ENCODE measurements at places on chromosomes 11 and 22.

GRCh38 chr11:31383116-31383515 is 13.5 kb downstream of the DNAJC24 start:
- no peak for DNase-seq

- DNase-seq = no peak
Measured at GRCh38 chr22:42945736-42946135, 69.2 kb downstream of the PACSIN2 start.

GRCh38 chr11:116984589-116984988 is 113.6 kb downstream of the SIK3 start:
- DNase-seq = no peak

- no peak for DNase-seq
Measured at GRCh38 chr22:45308957-45309421, 745 bp upstream of the FAM118A start.

DNA sequence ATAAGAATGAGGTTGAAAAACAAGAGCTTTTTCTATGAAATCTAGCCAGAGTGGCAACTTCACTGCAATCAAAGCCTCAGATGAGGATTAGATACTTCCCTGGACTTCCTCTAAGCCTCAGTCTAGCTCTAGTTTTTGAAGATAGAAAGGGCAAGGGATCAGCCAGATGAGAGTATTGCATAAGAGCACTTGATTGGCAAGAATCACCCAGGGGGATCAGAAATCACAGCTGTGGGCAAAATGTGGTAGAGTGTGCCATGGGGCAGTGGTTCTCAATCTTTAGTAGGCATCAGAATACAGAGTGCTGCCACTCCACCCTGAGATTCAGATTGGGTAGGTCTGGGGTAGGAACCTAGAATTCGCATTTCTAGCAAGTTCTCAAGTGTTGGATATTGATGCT is 82.4 kb downstream of the EXT2 start:
- DNase-seq = no peak

GRCh38 chr11:58075781-58076180 is 45.0 kb downstream of the OR6Q1 start:
- DNase-seq = no peak

GRCh38 chr11:122784325-122784955 is 53.9 kb upstream of the CRTAM start:
- no peak for DNase-seq

GRCh38 chr11:68052137-68052873 is 13.5 kb downstream of the TCIRG1 start:
- no peak for DNase-seq

GRCh38 chr11:41222236-41222635 is 237.2 kb downstream of the LRRC4C start:
- no peak for DNase-seq

DNA sequence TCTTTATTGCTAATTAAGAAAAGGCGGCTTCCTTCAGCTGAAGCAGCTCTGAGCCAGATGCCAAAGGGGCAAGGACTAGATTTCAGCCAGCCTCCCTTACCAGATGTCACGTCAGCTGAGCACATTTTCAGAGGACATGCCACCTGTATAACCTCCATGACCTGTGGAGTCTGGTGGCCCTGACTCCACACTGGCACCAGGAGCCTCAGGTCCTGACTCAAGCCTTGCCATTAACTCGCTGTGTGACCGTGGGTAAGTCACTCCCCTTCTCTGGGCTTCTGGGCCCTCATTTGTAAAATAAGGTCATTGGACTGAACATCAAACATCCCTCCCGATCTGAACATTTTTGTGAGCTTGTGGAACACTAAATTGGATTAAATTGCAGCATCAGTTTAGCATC is 46.0 kb downstream of the FBXO7 start:
- no peak for DNase-seq

DNA sequence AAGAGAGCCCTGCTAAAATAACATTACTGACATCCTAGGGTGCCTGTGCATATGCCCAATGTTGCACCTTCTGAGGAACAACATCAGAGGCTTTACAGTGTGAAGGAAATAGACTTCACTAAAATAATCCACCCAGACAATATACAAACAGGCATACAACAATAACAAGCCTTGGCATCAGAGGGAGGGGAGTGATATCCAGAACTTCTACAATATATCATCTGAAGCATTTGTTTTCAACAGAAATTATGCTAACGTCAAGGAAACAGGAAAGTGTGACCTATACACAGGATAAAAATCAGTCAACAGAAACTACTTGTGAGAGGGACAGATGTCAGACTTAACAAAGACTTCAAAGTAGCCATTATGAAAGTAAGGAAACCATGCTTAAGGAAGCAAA is 81.3 kb downstream of the CTNND1 start:
- DNase-seq = no peak

GRCh38 chr22:26374391-26375026 is 54.6 kb upstream of the ASPHD2 start:
- DNase-seq = no peak
